ENCODE measurements at places on chromosomes 12 and 14.

GRCh38 chr14:96851694-96852381 is 54.7 kb downstream of the VRK1 start:
- no peak for DNase-seq

- DNase-seq, result no peak
Observed at GRCh38 chr12:20047901-20048300, 320.4 kb upstream of the PDE3A start.

GRCh38 chr12:62784576-62784975 is 150.4 kb downstream of the PPM1H start:
- DNase-seq, result no peak

GRCh38 chr12:116647813-116648212 is 88.6 kb downstream of the MAP1LC3B2 start:
- no peak for DNase-seq

GRCh38 chr12:68479261-68479895 is 131.3 kb upstream of the RAP1B start:
- DNase-seq, result no peak

DNA sequence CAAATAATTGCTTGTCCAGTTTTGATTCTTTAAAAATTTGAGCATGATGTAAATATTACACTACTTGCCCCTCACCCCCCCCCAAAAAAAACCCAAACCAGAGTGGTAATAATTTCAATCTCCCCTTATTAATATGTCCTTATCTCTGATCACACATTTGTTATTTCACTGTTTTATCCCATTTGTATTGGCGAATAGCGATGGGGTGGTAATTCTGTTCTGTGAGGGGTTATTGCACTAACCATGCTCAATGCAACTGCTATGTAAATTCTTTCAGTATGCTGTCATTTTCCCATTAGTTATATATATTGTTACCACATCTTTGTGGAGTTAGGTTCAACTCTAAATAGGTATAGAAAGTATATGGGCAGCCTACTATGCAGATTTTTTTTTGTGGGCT is 1.1 kb downstream of the RIMKLB start:
- no peak for DNase-seq

All from GM12878 (cell line).